ENCODE measurements at places on chromosomes 4 and X. TPM values are rescaled to one million over a fixed set of nuclear protein-coding genes. Genes with fewer than 3 reads are reported as not detected.
A peak's percentile ranks its signal among the peaks of the same experiment; 100 is the strongest.

DNA sequence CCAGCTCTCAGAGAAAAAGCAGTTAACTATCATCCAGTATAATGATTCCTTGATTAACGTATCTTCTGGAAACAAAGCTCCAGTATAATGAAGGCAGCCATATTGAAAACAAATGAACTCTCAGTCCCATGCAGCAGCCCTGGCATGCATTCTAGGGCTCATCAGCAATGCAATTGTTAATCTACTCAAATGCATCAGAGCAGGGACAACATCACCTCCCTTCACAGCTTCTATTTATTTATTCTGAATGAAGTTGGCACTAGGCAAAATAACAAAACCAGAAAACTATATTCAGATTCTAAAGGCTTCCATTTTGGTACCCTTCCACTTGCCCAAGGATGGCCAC lies 11.4 kb downstream of the SH3D19 start:
- no peak for ATAC-seq

GRCh38 chrX:80181079-80181478 lies 166.5 kb downstream of the TBX22 start:
- no peak for ATAC-seq

DNA sequence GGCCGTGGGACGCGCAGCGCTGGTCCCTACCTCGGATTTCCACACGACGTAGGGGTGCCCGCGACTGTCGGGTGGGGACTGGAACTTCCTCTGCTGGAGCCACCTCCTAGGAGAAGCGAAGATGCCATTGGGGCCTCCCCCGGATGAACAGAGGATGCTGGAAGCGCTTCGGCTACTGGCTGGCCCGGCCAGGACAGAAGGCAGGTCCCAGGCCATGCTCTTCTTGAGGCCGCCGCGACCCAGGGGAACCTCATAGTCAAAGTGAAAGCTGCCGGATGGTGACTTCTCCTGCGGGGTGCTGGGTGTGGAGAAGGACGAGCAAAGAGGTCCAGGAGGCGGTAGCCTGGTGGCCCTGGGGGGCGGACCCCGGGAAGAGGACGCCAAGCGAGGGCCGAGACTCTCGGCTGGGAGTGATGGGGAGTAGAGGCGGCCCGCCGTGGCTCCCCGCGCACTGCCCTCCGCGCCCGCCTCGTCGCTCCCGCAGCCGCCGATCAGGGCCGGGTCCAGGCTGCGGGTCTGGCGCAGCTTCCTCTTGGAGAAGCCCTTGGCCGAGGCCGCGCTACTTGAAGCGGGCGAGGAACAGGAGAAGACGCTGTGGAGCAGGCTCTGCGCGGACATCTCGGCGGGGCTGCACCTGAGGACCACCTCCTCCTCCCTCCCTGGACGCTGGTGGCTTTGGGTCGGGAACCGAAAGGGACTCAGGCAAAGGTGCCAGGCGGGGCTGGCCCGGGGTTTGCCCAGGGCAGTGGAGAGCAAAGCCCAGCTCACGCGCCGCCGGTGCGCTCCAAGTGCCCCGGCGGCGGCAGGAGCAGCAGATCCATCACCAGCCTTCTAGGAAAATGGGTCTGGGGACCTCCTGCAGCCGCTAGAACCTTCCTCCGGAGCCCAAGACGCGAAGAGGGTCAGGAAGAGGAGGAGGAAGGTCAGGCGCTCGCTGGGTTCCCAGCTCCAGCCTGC lies 1.2 kb downstream of the ARHGAP6 start:
- peak; percentile 17 for ATAC-seq

GRCh38 chr4:150578745-150579501 lies 3.0 kb upstream of the MAB21L2 start:
- ATAC-seq = no peak

DNA sequence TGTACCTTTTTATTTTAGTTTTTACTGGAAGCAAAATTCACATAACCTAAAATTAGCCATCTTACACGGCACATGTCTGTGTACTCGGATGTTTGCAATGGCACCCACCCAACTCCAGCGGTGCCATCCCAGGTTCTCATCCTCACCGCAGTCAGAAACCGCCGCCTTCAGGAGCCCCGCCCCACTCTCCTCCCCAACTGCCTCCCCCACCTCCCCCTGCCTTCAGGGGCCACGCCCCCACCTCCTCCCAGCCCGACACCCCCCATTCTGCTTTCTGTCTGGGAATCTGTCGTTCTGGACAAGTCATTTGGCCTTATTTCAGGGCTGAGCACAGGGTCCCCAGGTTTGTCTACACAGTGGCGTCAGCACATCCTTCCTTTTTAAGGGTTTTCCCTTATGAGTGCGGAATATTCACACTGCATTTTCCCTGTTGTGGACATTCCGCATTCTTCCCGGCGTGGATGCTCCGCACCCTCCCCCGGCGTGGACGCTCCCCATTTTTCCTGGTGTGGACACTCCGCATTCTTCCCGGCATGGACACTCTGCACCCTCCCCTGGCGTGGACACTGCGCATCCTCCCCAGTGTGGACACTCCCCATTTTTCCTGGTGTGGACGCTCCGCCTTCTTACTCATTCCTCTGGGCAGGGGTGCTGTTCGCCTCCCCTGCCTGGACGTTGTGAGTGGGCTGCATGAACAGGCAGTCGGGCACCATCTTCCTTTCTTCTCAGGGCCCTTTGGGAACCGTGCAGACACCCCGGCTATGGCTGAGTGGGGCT lies 135.4 kb upstream of the NKX1-1 start:
- peak; percentile 46 for ATAC-seq

DNA sequence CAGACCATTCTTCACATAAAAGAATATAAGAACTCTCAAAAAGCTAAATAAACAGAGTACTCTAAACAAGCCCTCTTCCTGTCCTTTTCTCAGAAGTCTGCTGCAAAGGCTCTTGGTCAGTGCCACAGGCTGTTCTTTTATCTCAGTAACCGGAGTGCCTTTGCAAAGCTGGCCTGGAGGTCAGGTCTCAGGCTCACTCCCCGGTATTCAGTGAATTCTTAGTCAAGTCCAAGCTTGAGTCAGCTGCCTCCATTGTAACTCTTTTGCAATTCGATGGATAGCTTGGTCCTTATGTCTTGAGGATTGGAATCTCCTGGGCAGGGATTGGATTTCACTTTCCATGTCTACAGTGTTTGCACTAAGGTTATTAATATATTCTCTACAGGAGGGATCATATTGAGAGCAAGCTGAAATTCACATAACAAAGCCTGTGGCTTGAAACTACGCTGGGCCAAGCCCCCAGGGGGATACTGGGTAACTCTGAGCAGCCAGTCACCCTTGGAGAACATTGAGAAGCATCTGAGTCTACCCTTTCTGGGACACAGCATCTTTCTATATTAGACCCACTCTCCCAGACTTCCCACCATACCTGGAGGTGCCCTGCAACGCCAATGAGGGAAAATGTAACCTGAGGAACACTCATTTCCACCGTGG lies 10.0 kb upstream of the HS6ST2 start:
- no peak for ATAC-seq

DNA sequence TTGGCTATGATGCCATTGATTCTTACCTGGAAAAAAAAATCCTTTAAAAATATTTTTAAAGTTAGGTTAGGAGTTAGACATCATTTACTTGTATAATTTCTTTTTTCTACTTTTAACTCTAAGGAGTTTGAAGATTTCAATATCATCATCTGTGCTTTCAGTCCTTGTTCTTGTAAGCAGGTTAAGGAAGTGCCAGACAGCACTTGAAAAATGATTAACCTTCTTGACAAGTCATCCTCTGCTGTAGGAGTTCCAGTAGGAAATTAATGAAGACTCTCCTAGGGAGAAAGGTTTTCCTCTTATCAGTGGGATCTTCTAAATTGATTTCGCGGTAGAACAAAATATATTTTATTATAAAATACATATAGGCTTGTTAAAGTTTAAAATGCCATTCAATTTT lies 29.1 kb upstream of the ANAPC4 start:
- no peak for ATAC-seq

GRCh38 chr4:156977435-156978160 lies 6.0 kb upstream of the PDGFC start:
- no peak for ATAC-seq

- ATAC-seq = no peak
Observed at GRCh38 chrX:152632445-152633097, 5.1 kb upstream of the GABRQ start.

DNA sequence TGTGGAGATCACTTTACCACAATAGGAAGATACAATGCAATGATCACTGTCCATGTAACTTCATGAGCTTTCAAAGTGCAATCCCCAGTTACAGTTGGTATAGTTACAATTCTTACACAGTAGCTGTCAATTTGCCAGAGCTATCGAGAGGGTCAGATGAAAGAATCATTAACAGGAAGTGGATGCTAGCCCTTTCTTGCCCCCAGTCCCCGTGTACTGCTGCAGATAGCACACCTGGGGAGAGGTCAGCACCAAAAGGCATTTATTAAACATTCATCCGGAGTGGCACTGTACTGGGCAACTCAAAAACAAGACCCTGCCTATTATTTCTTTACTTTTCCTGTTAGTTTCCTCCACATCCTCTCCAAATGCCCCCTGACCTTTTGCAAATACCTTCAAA lies 47.7 kb downstream of the SOD3 start:
- ATAC-seq = no peak

DNA sequence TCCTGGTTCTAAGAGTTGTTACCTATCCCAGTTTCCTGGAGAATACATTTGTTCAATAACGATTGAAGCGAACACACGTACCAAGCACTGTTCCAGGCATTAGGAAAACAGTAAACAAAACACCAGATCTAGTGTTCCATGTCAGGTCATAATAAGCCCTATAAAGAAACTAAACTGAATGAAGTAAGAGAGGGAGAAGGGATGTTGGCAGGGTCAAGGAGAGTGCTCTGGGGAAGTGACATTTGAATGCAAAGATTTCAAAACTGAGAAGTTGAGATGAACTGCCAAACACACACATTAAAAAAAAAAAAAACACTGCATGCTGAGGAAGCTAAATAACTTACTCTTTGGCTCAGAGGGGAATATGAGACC lies 14.4 kb upstream of the ENAM start:
- ATAC-seq = no peak

DNA sequence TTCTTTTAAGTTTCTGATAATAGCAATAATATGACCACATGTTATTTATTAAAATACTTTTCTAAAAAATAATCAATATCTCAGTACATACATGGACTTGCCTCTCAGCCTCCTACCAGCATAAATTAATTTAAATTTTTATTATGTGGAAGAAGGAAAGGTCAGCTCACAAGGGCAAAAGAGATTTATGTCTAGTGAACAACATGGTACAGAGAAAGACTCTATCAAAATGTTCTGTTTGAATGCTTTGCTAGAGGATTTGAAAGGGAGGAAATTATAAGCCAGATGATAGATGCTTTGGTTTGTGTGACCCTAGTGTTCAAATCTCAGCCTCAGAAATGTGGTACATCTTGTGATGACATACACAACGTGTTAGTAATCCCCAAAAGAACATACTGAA lies 94.3 kb downstream of the DKK2 start:
- ATAC-seq = no peak

IL1RAPL2 gene
- total RNA-seq = not detected

TCP11X1 gene
- total RNA-seq = not detected

FAM9C gene
- not detected for total RNA-seq

AFF2 gene
- 1.6 TPM for total RNA-seq

FAM47A gene
- not detected for total RNA-seq

EGFL6 gene
- 0.22 TPM for total RNA-seq

Data from gastroesophageal sphincter (tissue), 4 donors.